T-helper 2 cell treated with Interferon-gamma antibody and Interleukin-4, amounts not matched to agents 5 μg/mL and 100 μg/mL, for 36 hours (primary cell): ENCODE measurements at places on chromosomes 16 and 17.

DNA sequence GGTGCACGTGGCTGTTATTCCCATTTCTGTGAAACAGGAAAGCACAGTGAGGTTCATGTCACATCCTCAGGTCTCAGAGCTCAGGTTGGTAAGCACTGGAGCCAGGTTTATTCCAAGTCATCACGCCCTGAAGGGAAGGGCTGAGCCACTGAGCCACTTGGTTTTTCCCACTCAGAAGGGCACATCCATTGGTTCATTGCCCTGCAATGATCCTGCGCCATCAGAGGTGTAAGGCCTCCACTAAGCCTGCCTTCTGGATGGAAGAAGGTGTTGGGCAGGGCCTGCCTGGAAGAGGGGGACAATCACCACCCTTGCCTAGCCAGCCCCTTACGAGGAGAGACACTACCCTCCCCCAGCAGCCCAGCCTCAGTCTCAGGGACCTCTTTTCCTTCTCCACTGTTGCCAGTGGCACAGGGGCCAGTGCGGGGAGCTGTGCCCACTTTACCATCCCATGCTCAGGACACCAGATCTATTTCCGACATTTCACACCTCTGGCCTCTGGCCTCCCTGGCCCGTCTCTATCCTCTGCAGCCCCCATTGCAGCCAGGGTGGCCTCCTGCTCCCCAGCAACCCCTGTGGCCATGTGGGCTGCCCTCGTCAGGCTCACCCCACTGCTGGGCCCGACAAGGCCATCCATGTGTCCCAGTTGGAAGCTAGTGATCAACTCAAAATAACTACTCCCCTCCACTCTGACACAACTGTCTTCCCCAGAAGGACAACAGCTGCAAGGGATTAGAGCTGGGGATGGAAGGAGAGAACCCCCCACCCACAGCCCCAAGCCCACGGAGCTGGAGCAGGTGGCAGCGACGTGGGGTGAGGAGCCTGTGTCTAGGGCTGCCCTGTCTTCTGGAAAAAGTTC is 29.9 kb downstream of the CFAP20 start:
- no peak for DNase-seq

DNA sequence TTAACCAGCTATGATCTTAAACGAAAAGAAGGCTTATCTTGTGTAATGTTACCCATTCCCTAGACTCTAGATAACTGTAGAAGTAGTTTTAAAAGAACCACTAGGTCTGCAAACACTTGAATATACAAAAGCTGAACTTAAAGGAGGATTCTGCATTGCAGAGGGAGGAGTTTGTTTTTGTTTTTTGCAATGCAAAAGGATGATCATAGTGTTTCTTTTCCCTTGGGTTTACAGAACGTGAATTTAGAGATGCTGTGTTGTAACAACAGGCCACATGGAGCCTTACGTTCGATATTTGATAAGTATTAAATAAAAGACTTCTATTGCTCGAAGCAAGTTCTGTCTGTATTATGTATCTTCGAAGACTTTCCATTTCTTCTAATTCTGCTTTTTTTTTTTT is 77.6 kb downstream of the CHD9 start:
- no peak for DNase-seq

- DNase-seq = no peak
These were observed 228.2 kb downstream of the GRIN2A start for GRCh38 chr16:9953908-9954570.

DNA sequence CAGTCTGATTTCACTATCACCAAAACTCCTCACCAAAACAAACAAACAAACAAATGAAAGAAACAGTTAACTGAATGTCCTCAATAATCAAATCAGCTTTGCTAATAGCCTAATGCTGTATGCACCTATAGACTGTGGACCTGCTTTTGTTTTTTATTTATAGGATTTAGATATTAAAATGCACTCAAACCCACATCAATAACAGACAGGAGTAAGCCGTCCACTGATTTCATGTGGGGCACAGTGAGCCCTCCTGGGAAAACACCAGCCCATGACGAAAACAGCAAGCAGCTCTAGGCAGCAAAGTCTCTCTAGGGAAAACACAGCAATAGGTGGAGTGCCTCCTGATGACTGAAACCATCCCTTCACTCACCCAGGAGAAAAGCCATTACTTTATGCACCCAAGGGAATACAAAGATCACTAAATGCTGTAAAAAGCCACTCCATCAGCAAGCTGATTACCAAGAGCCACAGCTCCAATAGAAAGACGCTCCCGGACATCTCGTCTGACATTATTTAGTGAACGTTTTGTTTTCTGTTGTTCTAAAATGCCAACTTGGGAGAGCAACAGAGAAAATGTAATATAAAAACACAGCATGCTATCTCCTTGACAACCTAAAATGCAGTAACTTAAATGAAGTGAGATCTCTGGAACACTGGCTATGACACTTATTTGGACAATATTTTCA is 47.8 kb downstream of the ANKFY1 start:
- DNase-seq = no peak

DNA sequence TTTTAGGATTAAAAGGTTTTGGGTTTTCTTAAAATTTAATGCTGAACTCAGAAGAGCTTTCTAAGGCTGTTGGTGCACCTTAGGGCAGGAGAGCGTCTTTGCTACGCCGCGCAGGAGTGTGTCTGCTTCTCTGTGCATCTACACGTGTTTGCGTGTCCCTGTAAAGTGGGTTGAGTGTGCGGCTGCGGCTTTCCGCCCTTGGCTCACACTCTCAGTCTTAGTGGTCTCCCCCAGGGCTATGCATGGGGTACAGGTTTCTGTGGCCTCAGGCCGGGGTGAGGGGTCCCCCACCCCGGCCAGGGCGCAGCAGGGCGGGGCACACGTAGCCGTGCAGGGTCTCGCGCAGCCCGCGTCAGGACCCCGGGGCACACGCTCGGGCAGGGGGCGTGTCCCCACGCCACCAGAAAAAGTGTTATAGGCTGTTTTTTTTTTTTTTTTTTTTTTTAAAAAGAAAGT is 727 bp upstream of the TENT4B start:
- peak; percentile 83 for DNase-seq

DNA sequence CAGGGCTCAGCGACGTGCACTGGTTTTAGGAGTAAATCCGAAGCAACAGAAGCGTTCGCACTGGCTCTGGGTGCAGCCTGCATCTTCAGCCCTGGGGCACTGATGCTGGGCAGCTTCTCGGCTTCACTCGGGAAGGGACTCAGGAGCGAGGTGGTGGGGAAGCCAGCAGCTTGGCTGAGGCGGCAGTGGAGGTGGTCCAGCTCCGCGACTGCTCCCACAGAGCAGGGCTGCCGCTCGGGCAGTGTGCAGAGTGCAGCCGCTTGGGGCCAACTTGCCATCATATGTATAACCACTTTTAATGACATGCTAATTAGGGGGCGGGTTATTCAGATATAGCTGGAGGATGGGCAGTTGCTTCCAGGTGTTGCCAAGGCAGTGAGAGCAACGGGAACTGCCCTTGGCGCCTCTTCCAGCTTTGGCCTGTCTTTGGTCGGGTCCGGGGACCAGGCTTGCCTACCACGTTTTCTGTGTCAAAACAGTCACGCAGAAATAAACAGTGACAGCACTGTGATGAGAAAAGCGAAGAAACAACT is 26.7 kb downstream of the METRNL start:
- no peak for DNase-seq

- DNase-seq = no peak
These were observed 13.2 kb downstream of the SLX4 start for GRCh38 chr16:3598236-3598635.

DNA sequence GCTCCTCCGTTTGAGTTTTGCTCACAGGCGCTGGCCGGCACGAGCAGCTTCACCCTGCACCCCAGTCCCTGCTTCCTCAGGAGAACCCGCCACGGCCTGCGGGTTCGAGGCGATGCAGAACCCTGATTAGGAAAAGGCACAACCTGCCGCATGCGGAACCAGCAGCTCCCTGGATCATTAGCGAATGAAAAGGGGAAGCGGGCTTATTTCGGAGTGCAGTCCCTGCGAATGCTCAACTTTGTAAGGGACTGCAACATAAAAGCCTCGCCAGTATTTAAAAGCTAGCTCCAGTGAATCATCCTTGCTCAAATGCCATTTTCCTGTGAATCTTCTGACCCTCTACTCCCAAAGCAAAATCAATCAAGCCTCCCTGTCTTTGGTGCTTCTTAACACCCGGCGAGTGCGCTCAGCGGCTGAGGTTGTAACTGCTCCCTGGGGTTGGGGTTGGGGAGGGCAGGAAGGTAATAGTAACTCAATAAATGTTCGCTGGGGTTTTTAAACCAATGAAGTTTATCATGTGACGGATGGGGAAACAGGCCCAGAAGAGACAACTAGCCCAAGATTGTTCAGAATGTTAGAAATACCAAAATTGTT is 678 bp upstream of the AKAP10 start:
- no peak for DNase-seq

- DNase-seq = no peak
These were observed 39.8 kb upstream of the MYLK3 start for GRCh38 chr16:46787909-46788308.

DNA sequence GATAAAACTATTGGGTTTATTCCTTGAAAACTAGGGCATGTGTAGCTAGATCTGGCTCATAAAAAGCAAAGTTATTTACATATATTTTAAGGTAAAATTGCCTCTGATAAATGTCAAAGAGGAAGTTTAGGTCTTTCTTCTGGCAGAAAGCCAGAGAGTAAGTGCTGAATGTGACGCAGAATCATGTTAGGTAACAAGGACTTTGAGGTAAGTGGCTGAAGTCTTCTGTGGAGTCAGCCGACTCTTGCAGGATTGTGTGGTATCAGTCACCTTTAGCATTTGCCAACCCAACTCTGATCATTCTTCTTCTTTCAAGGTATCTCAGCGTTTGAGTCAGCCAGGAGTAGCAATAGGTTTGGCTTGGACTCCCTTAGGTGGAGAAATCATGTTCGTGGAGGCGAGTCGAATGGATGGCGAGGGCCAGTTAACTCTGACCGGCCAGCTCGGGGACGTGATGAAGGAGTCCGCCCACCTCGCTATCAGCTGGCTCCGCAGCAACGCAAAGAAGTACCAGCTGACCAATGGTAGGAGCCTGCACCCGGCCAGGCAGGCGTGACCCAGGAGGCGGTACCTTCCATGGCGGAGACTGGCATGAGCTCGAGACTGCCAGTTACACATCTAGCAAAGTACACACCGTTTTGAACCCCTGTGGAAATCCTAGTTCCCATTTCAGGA is 37.9 kb downstream of the SIAH1 start:
- no peak for DNase-seq

DNA sequence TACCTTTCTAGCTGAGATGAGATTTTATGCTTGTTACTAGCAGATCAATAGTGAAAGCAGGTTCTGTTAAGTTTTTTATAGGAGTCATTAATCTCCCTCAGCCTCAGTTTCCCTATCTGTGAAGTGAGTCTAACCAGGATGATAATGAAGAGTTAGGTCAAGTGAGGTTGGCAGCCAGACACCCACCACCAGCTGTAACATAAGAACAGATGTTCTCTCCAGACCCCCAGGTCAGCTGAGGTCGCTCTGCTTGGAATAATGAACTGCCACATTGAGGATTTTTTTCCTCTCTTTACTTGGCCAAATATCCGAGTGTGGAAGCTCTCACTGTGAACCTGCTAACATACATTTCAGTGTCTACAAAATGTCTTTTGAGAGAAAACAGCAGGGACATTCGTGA is 389.6 kb downstream of the WWOX start:
- DNase-seq = no peak

- DNase-seq = no peak
These were observed 379.0 kb upstream of the SOX9 start for GRCh38 chr17:71741836-71742235.

GRCh38 chr17:7217113-7217987 is 2.3 kb downstream of the DLG4 start:
- no peak for DNase-seq

DNA sequence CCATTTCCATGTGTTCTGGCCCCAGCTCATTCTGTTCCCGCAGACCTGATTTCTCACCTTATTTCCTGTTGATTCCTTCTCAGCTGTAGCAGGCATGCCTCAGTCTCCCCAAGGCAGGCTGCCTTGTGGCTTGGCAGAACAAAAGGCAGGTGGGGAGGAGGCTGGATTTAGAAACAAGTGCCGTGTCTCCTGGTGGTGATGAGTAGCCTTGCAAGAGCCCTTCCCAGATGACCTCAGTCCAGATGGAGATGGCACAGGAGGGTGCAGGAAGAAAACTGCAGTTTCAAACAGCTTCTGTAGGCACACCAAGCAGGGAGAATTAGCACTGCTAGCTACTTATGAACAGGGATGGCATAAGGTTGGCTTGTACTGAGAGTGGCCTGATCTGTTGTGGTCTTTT is 64.6 kb downstream of the ARHGAP44 start:
- DNase-seq = no peak

DNA sequence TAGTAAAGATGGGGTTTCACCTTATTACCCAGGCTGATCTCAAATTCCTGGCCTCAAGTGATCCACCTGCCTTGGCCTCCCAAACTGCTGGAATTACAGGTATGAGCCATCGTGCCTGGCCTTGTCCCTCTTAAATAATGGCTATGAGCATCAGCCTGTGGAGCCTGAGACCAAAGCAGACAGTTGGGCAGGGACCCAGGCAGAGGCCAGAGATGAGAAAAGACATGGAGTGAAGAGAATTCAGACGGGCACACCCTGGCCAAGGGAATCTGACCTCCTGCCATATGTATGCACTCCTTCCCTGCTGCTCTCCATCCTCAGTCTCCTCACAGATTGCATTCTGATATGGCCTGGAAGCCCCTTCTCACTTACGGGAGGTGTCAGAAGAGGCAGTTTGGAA is 98.4 kb upstream of the DNAH9 start:
- DNase-seq = no peak

DNA sequence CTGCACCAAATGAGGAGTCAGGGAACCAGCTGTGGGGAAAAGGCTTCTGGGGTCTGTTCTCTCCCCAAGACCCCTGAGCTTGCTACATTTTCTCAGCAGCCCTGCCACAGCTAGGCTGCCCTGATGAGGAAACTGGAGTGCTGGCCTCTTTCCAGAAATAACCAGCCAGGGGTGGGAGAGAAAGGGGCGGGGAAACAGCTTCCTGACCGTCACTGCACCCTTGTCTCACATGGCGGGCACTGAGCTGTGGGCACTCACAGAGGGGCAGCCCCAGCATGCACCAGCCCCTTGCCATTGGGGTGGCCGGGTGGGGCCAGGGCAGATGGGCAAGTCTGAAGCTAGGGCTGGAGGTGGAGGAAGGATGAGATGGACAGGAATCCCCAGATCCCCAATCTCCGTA is 2.9 kb downstream of the SRL start:
- no peak for DNase-seq

GRCh38 chr17:65457183-65457582 is 104.3 kb downstream of the AXIN2 start:
- DNase-seq = no peak

DNA sequence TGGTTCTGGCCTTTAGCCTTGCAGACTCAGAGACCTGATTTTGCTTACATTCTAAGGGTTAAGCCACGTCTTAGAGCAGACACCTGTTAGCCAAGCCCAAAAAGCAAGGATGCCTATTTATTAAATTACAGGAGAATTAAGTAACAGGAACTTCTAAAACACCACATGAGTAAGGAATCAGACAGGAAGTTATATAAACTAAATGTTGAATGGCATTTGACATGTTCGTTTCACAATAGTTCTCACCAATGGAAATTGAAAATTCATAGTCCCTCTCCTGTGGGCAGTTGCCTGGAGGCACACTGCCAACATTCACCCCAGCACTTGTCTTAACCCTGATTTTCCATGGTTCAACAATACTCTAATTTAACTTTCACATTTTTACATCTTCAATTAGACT is 9.0 kb downstream of the KRTAP9-7 start:
- DNase-seq = no peak

- DNase-seq = peak; percentile 75
These were observed 18.7 kb upstream of the ZNF689 start for GRCh38 chr16:30628628-30629540.
